Activated CD8-positive, alpha-beta memory T cell treated with anti-CD3 and anti-CD28 coated beads for 36 hours (primary cell): ENCODE measurements at places on chromosomes 3 and 15. TPM values are rescaled to one million over a fixed set of nuclear protein-coding genes. Genes with fewer than 3 reads are reported as not detected.

WNT5A gene
- total RNA-seq = not detected

B3GNT5 gene
- 19.6 TPM for total RNA-seq

DOCK3 gene
- 2.1 TPM for total RNA-seq

FAM227B gene
- total RNA-seq = 3.8 TPM

SLC15A2 gene
- 1.4 TPM for total RNA-seq

CTXND1 gene
- not detected for total RNA-seq

DNAH12 gene
- total RNA-seq = not detected

TMOD2 gene
- 6.7 TPM for total RNA-seq

SSR3 gene
- 191 TPM for total RNA-seq
